ENCODE measurements at places on chromosomes 7 and 10. TPM values are rescaled to one million over a fixed set of nuclear protein-coding genes. Genes with fewer than 3 reads are reported as not detected.

The TAF6 gene
- 47.1 TPM for total RNA-seq

The STK31 gene
- 0.44 TPM for total RNA-seq

DNA sequence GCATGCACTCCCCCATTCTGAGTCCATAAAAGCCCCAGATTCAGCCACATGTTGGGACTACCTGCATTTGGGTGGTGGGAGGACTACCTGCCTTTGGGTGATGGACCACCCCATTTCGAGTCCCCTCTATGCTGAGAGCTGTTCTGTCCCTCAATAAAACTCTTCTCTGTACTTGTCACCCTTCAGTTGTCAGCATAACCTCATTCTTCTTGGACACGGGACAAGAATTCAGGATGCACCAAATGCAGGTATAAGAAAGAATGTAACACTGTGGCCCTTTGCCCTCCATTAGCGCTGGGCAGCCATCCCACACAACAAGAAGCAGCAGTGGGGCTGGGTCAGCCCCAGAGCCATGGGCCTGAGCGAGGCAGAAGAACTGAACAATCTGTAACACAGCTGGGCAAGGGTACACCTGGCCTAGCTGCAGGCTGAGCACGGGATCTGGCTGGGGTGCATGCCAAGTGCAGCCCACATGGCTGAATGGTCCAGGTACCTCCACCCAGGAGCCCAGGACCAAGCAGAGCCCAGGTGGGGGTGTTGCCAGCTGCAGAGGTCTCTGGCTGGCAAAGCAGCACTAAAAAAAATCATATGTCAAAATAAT, 1344.3 kb upstream of the LRRTM3 start:
- no peak for DNase-seq

DNA sequence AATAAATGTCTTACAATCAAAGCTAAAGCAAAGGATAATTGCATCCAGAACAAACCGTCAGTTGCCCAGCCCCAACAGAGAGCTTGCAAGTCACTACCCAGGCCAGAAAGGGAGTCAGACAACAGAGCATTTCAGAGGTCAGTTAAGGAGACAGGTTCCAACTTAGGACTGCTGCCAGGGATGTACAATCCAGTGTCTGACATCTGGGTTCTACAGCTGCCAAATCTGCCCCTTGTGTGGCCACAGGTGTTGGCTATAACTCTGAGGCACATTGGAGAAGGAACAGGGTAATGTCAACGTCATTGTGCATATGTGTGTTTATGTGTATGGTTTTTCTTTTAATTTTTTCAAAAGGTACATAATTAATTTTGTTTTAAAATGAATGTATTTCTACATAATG, 85.2 kb upstream of the GLCCI1 start:
- DNase-seq = no peak

DNA sequence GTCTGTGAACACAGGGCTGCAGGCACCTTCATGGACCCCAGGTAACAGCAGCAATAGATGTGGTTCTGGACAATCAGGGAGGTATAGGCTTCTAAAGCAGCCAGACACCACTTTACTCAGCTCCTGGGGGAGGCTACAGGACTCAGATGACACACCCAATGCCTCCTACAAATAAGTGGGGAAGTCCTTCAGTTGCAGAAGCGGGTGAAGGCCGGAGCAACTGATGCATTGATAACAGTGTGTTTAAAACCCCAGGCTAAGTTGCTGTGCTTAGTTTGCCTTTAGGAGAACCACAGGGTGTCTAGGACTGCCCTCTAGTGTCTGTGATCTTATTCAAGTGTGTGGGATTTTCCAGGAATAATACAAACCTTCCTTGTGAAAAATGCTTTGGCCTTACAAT, 5.9 kb upstream of the ITGA8 start:
- no peak for DNase-seq

DNA sequence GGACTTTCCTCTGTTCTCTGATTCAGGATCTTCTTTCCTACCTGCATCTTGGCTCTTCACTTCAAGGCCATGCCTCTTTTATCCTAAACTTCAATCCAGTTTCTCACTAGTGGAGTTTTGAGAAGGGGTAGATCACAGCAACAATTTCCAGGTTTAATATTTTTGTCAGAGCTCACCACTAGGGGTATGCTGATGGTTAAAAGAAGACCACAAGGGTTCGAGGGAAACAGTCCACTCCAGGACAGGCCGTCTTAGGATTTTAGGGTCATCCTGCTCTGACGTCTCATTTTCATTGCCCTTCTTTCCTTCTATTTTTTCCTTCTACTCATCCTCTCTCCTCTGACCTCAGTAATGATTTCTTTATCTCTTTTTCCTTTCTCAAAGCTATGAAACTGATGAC, 11.3 kb downstream of the STAG3 start:
- no peak for DNase-seq

DNA sequence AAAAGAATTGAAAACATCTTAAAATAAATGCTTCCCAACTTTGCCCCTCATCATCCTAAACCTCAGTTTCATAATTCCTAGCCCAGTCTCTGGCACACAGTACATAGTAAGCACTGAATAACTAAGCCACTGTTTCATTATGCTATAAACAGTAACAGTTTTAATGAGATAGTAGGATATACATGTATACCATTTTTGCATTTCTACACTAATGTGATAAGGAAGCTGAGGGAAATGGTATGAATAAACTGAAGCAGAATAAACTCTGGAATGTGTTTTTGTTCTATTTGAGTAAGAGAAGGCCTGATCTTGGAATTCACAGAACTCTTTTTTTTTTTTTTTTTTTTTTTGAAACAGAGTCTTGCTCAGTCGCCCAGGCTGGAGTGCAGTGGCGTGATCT, 8.8 kb downstream of the NAPEPLD start:
- DNase-seq = no peak

GRCh38 chr7:127799535-127800305, 147.7 kb downstream of the SND1 start:
- DNase-seq = no peak

Measured in CD4-positive, CD25-positive, alpha-beta regulatory T cell (primary cell).